Posterior cingulate gyrus (tissue), 11 donors: ENCODE measurements at places on chromosomes 6 and 20.
A peak's percentile ranks its signal among the peaks of the same experiment; 100 is the strongest.

- peak; percentile 91 for DNase-seq
Observed at GRCh38 chr6:30130887-30131862, 4.8 kb upstream of the TRIM40 start.

- DNase-seq = no peak
Observed at GRCh38 chr6:140018588-140018987, 644.1 kb upstream of the CITED2 start.

DNA sequence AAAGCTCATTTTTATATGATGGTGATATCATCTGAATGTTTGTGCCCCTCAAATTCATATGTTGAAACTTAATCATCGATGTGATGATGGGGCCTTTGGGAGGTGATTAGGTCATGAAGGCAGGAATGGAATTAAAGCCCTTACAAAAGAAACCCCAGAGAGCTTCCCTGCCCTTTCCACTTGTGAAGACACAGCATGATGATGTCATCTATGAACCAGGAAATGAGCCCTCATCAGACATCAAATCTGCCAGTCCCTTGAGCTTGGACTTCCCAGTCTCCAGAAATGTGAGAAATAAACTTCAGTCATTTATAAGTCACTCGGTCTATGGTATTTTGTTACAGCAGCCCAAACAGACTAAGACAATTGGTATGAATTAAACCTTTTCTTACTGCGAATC is 153.1 kb downstream of the MYB start:
- no peak for DNase-seq

GRCh38 chr20:59706400-59706693 is 102.0 kb downstream of the PHACTR3 start:
- no peak for DNase-seq

GRCh38 chr6:41713650-41714291 is 21.6 kb downstream of the TFEB start:
- no peak for DNase-seq

GRCh38 chr6:155158030-155158843 is 105.6 kb upstream of the CLDN20 start:
- DNase-seq = no peak

GRCh38 chr6:36694616-36695015 is 3.0 kb upstream of the RAB44 start:
- DNase-seq = no peak

GRCh38 chr20:19683188-19683587 is 74.9 kb upstream of the RIN2 start:
- no peak for DNase-seq

DNA sequence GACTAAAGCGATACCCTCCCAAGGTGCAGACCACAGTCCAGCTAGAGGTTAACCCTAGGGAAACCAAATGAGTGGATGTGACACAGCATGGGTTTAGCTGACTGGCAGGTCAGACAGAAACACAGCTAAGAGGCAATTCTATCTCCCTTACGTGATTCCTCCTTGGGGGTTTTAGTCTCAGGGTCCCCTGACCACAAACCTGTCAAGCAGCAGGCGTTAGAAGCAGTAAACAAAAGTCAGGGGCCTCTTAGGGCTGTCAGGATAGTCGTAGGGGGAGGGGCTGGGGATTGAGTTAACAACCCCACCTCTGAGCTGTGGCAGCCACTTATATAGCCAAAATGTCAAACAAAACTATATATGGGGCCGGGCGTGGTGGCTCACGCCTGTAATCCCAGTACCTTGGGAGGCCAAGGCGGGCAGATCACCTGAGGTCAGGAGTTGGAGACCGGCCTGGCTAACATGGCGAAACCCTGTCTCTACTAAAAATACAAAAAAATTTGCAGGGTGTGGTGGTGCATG is 13.6 kb downstream of the KCNK5 start:
- DNase-seq = no peak

DNA sequence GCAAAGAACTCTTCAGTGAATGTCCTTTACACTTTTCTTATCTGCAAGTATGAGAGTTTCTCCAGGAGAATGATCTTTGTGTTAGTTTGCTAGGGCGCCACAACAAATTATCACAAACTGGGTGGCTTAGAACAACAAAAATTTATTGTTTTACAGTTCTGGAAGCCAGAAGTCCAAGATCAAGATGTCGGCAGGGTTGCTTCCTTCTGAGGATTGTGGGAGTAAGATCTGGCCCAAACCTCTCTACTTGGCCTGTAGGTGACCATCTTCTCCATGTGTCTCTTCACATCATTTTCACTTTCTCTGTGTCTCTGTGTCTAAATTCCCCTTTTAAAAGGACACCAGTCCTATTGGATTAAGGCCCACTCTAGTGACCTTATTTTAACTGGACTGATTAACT is 103.0 kb downstream of the ADTRP start:
- no peak for DNase-seq

GRCh38 chr6:90805619-90806155 is 218.8 kb upstream of the MAP3K7 start:
- no peak for DNase-seq

DNA sequence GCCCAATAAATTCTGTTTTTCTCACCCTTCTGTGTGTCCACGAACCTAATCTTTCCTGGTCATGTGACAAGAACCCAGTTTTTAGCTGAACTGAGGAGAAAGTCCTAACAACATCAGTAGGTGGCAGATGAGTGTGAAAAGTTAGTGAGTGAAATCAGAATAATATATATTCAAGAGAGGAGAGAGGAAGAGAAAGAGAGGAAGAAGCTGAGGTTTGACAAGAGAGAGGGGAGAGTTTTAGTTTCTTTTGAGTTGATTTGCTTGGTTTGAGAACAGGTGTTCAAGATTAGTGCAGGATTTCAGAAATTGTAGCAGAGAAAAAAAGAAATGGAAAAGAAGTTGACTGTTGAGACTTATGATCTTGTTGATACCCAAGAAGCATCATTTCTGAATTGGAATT is 930.5 kb upstream of the FLRT3 start:
- DNase-seq = no peak

- DNase-seq = peak; percentile 73
Observed at GRCh38 chr20:61387204-61387953, 135.3 kb downstream of the CDH4 start.
